Urothelium cell line (cell line): ENCODE measurements at places on chromosomes 12 and 14.

GRCh38 chr14:87971010-87971409, 22.0 kb downstream of the GALC start:
- DNase-seq, result no peak

DNA sequence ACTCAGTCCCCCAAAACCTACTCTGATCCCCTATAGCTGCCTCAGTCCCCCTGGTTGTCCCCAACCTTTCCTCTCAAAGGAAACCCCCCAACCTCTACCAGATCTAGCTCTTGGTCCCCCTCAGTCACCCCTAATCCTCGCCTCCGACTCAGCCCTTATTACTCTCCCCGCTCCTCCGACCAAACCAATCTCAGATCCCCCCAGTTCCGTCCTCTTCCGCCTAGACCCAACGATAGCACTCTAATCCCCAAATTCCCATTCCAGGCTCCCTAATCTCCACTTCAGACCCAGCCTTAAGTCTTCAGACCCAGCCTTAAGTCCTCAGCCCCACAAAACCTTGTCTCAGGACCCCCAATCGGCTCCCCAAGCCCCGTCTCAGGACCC, 612 bp downstream of the VPS37B start:
- no peak for DNase-seq

DNA sequence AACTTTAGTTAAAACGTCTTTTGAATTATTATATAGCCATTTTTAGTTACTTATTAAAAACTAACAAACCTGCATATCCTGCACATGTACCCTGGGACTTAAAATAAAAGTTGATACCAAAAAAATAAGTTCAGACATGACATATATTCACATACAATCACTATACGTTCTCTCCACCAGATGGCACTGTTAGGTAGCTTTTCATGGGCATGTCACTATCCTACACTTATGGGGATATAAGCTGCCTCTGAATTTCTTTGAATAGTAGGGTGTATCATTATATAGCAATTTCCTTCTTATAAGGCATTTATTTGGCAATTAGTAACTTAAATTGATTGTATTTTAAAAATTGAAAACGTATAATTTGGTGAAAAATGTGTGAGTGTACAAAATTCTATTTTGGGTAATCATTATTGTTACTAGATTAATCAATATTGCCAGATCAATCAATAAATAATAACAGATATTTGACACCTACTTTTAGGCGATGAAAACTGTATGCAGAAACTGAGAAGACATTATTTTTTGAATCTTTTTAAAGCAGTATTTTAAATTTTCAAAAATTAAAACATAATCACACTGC, 31.8 kb upstream of the OR10A7 start:
- DNase-seq, result peak; percentile 38

DNA sequence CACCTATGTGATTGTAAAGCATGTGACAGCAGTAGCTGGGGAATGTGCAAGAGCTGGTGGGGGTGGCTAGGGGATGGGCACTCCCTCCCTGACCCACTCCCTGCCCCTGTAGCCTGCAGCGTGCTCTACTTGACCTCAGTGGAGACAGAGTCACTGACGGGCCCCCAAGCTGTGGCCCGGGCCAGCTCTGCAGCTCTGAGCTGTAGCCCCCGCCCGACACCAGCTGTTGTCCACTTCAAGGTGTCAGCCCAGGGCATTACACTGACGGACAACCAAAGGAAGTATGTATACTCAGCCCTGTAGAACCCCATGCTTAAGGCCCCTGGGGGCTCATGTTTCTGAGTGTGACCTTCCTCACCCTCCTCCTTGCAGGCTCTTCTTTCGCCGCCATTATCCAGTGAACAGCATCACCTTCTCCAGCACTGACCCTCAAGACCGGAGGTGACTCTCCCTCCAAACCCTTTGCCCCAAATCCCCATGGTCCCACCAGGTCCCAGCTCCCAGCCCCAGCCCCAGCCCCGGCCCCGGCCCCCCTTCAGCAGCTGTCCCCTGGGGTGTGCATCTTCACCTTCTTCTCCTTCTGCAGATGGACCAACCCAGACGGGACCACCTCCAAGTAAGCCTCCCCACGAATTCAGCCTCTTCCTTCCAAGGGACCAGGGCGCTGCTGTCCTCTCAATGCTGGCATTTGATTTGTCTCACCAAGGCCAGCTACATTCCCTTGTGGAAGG, 13.3 kb downstream of the TNS2 start:
- DNase-seq, result no peak

- no peak for DNase-seq
Observed at GRCh38 chr14:74685921-74686678, 26.8 kb downstream of the AREL1 start.

DNA sequence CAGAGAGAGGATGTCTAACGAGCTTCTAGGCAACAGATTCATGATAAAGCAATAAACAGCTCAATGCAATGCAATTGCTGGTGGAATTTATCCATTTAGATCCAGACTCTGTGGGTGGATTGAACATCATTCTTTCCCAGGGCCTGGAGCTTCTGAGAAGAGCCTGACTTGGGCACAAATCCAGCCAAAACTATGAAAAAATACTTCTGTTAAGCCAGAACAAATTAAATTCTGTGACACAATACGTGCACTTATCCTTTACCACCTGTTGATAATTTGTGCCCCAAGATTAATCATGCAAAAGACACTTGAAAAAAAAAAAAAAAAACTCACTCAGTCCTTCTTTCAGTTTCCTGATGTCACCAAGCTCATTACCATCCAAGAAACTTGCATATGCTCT, 446.0 kb upstream of the DCN start:
- DNase-seq, result no peak

GRCh38 chr14:40362856-40363255, 930.6 kb upstream of the FBXO33 start:
- no peak for DNase-seq

GRCh38 chr12:95582230-95583058, 31.2 kb upstream of the USP44 start:
- peak; percentile 17 for DNase-seq

GRCh38 chr14:24891987-24892496, 157.9 kb downstream of the STXBP6 start:
- DNase-seq, result no peak

GRCh38 chr12:120887253-120888043, 16.7 kb downstream of the SPPL3 start:
- DNase-seq, result no peak

- DNase-seq, result no peak
Observed at GRCh38 chr12:90280033-90280432, 571.4 kb upstream of the ATP2B1 start.

- DNase-seq, result no peak
Observed at GRCh38 chr12:67919406-67919805, 69.8 kb upstream of the IFNG-AS1 start.

GRCh38 chr12:98466640-98467400, 48.6 kb upstream of the TMPO start:
- no peak for DNase-seq

DNA sequence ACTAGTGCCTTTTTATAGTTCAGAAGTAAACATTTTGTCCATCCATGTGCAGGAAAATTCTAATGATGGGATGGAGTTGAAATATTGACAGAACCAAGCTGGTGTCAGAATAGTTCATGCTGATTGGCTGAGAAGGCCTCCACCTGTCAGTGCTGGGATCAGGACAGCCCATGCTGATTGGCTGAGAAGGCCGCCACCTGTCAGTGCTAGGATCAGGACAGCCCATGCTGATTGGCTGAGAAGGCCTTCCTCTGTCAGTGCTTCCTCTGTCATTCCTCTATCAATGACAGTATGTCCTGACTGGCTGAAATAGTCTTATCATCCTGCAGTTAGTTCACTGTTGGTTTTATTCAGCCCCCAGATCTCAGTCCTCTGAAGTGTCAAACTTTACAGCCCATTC, 95.7 kb downstream of the PPP2R5C start:
- DNase-seq, result no peak
